Camera-type eye (tissue), 1 donor: ENCODE measurements at places on chromosomes 16 and 17. TPM values are rescaled to one million over a fixed set of nuclear protein-coding genes. Genes with fewer than 3 reads are reported as not detected.

CASKIN1 gene
- 7.3 TPM for total RNA-seq

SLC13A2 gene
- 1.3 TPM for total RNA-seq

MPP3 gene
- total RNA-seq: 21.7 TPM

TBC1D3 gene
- total RNA-seq: not detected

TMUB2 gene
- 32.6 TPM for total RNA-seq

KRTAP2-3 gene
- total RNA-seq: not detected

C1QTNF8 gene
- 0.22 TPM for total RNA-seq

SLC5A2 gene
- 1.0 TPM for total RNA-seq

PERCC1 gene
- total RNA-seq: 6.9 TPM

ITGA2B gene
- total RNA-seq: 9.0 TPM

KLHL10 gene
- total RNA-seq: 0.16 TPM

MVD gene
- total RNA-seq: 22.2 TPM

SULT1A1 gene
- total RNA-seq: 22.3 TPM

ABHD15 gene
- 13.6 TPM for total RNA-seq

ZG16B gene
- 4.8 TPM for total RNA-seq

STH gene
- not detected for total RNA-seq

OR1E1 gene
- total RNA-seq: not detected

SETD6 gene
- 36.7 TPM for total RNA-seq

KRT13 gene
- 200 TPM for total RNA-seq

CXCL16 gene
- 9.7 TPM for total RNA-seq

SLFN11 gene
- total RNA-seq: 14.7 TPM

MEIOC gene
- total RNA-seq: 1.5 TPM
